Stimulated activated CD4-positive, alpha-beta T cell treated with anti-CD3 and anti-CD28 coated beads, Interleukin-1b, Interleukin-23, amount 100 ng/mL, for 4 hours (primary cell): ENCODE measurements at places on chromosomes 5 and 9.

- no peak for DNase-seq
Measured at GRCh38 chr5:8517456-8517855, 648.5 kb downstream of the MTRR start.

GRCh38 chr9:114678795-114679194 lies 3.2 kb downstream of the TEX48 start:
- DNase-seq, result no peak

GRCh38 chr9:6495466-6495865 lies 82.5 kb downstream of the UHRF2 start:
- DNase-seq, result no peak

GRCh38 chr5:124733329-124733650 lies 13.1 kb downstream of the ZNF608 start:
- no peak for DNase-seq

DNA sequence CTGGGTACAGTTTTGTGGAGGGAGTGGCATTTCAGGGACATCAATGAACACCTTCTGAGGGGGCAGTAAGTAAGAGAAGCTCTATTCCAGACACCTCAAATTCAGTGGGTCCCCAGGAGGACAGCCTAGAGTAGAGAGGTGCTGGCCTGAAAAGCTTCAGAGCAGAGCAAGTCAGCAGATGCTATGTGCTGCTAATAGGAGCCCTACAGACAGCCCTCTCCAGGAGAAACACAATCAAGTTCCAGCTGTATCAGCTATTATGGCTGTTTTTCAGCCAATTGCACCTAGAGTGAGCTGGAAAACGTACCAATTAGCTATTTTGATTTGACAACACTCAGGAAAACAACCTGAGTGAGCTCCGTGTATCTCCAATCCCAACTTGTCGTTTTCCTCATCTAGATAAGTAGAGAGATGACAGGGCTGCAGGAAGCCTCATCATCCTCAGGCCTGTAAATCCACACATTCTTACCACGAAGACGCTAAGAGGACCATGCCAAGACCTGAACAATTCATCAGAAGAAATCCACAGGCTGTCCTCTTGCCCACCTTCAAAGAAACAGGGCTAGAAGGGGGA lies 104.9 kb downstream of the PIK3R1 start:
- DNase-seq, result no peak

GRCh38 chr5:131513780-131514179 lies 121.2 kb downstream of the RAPGEF6 start:
- DNase-seq, result no peak

GRCh38 chr5:170273968-170274710 lies 23.4 kb downstream of the LCP2 start:
- no peak for DNase-seq

- no peak for DNase-seq
Measured at GRCh38 chr5:178319541-178320041, 87.0 kb upstream of the PHYKPL start.

- DNase-seq, result no peak
Measured at GRCh38 chr5:9140711-9141110, 405.2 kb downstream of the SEMA5A start.

GRCh38 chr5:94832685-94833084 lies 214.2 kb downstream of the SLF1 start:
- no peak for DNase-seq
